Dorsolateral prefrontal cortex (tissue), 122 donors: ENCODE measurements at places on chromosomes 1 and 21.

GRCh38 chr1:24822887-24823286 lies 77.6 kb downstream of the CLIC4 start:
- no peak for DNase-seq

DNA sequence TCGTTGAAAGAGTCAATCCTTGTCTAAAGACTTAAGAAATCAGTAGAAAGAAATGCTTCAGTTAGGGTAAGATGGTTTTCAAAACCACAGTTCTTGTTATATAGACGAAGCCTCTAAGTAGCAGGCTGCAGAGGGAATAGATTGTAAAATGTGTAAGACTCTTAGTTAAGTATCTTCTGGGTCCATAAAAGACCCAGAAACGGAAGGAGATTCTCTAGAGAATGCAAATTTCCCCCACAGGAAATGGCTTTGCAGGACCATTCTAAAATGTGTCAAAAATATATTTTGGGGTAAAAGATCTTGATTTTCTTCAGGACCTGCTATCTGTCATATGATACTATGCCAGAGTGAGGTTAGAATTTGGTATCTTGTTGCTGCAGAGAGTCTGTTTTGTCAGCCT lies 13.4 kb downstream of the OR2T1 start:
- no peak for DNase-seq

DNA sequence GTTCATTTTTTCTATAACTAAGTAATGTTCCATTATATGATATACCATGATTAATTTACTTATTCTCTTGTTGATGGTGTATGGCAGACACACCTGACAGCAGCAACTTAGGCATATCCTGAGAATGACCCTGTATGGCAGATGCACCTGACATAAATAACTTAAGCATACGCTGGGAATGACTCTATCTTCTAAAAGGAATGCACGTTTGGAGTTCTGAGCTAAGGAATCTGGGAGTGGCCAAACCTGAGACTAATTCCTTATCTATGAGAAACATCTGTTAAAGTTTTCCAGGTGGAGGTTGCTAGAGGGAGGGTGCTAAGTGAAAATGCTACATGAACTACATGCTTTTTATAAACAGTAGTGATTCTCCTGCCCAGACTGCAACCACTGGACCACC lies 96.7 kb upstream of the RGS18 start:
- DNase-seq = no peak

GRCh38 chr1:84634536-84635205 lies 55.6 kb downstream of the SSX2IP start:
- no peak for DNase-seq

GRCh38 chr1:61539720-61540462 lies 185.1 kb downstream of the TM2D1 start:
- DNase-seq = no peak

DNA sequence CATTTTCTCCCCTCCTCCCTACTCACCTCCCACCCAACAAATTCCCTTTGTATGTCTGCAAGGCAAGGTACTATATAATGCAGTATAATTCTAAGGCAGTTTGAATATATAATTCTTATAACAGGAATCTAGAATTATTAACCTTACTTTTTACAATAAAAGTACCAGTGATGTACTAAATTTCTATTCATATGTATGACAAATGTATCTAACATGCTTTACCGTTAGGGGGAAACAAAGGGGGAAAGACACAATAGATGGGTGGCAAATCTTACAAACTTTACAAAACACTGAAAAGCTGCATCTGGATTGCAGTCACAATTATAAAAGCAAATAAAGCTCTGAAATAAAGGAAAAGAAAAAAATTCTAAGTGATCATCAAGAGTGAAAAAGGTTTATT lies 2.3 kb downstream of the PIK3R3 start:
- no peak for DNase-seq
